ENCODE measurements at places on chromosomes 12 and 14. TPM values are rescaled to one million over a fixed set of nuclear protein-coding genes. Genes with fewer than 3 reads are reported as not detected.

The SCYL2 gene
- polyA plus RNA-seq: 54.3 TPM

The CHGA gene
- polyA plus RNA-seq: not detected

DNA sequence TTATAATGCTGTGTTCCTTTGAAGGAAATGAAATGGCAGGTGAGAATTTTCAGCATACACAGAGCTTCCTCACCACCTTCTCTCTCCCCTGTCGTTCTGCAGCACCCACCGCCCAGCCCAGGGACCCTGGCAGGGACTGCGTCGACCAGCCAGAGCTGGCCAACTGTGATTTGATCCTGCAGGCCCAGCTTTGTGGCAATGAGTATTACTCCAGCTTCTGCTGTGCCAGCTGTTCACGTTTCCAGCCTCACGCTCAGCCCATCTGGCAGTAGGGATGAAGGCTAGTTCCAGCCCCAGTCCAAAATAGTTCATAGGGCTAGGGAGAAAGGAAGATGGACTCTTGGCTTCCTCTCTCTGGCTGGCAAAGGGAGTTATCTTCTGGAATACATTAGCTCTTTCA, 35.1 kb downstream of the PAPLN start:
- no peak for DNase-seq

DNA sequence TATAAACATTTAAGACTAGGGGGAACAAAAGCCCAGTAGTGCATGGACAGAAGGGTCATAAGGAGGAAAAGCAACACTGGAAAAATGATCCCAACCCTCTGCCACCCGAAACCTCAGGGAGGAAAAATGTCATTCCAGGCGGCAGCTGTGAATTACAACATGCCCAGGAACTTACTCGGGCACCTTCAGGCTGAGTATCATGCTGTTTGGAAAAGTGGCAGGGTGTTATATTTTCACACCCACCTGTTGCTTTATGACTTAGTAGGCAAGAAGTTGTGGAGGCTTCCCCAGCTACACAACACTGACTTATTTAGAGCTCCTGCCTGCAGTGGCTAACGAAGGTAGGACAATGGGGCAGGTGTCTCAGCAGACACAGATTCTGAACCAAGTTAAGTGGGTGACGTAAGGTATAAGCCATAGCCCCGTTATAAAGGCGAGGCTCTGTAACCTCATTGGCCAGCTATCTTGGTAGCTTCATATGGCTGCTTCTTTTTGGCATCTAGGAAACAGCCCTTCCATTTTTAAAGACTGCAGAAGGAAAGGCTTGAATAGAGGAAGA, 96.1 kb upstream of the IFNG-AS1 start:
- no peak for DNase-seq

DNA sequence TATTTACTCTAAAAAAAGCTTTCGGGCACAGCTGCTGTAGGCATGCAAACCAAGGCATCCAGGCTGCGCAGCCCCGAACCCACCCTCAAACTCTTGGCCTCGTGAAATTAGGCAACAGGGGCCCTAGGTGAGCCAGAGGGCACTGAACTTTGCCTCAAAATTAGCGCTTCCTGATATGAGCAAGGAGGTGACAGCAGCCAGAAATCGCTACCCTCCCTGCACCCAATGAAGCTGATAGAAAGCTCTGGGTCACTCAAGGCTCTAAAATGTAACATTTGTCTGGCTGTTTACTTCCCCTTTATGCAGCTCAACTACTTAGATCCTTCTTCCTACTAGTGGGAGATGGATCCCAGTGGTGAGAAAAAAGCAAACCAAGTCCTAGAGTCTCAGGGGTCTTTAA, 61.8 kb downstream of the PITPNM2 start:
- DNase-seq: no peak

DNA sequence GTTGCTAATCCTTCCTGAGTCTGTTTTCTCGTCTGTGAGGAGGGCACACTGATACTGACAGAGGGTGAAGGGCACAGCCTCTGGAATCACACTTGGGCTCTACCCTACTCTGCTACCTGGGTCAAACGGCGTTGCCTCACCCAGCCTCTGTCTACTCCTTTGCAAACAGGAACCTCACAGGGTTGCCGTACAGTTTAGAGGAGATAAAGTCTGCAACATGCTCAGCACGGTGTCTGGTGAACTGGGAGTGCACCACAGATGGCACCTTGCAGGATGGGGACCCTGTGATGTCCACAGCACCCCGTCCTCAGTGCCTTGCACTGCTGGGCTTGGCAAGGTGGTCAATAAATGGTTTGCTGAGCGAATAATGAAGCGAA, 38.3 kb downstream of the TESC start:
- no peak for DNase-seq

DNA sequence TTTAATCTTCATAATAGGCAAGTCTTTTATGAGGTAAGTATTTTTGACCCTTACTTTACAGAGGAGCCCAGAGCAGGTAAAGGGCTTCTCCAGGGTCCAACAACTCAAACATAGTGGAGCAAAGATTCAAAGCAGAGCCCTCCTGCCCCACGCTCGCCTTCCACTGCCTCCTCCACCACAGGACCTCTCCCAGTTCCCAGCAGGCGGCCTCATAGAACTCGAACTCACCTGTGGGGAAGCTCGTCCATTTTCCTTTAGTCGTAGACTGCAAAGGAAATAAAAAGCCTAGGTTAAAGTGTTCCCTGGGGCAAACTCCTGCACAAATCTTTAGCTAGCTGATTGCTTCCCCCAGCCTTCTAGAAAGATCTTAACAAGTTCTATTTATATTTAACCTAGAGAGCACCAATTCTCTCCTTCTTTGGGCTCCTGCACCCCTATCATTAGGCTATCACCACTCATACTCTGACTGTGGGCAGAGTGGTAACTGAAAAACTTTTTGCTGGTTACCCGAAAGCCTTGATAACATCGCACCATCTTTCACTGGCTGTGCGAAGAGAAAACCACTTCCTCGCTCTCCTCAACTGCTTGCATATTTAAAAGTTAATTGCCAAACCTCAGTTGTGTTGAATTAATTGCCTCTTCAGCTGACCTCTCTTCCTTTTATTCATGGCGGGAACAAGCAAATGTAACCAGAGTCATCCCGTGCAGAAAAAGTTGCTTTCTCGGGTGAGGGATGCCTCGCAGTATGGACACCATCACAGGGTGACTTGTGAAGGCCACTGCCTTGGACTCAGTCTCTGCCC, 299.6 kb downstream of the DPF3 start:
- no peak for DNase-seq

GRCh38 chr14:64253672-64254071, 40.5 kb downstream of the ESR2 start:
- DNase-seq: no peak

DNA sequence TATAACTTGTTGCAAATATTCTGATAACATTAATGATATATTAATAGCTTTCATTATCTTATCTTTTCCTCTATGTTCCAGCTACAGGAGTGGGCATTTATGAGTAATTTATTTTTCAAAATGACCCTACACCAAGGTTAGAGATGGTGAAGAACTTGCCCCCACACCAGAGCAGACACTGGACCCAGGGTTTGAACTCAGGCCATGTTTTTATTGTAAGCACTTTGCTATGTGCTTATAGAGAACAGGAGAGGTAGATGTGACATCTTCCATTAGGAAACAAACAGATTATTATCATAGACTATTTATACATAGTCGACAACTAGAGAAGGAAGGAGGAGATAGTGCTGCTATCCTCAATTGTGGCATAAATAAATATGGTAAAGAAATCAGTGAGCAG, 265.2 kb downstream of the EGLN3 start:
- no peak for DNase-seq

All from right renal pelvis (tissue), 4 donors.